ENCODE measurements at places on chromosomes 12 and 14. TPM values are rescaled to one million over a fixed set of nuclear protein-coding genes. Genes with fewer than 3 reads are reported as not detected.

LHX5 gene
- not detected for polyA plus RNA-seq

CDKN3 gene
- polyA plus RNA-seq = 20.2 TPM

C12orf54 gene
- 0.72 TPM for polyA plus RNA-seq

ADAMTS20 gene
- polyA plus RNA-seq = 0.72 TPM

RNASE7 gene
- 0.14 TPM for polyA plus RNA-seq

MFAP5 gene
- 89.8 TPM for polyA plus RNA-seq

MYF6 gene
- polyA plus RNA-seq = 119 TPM

RNU4-1 gene
- polyA plus RNA-seq = not detected

ERBB3 gene
- polyA plus RNA-seq = 212 TPM

NKX2-1 gene
- not detected for polyA plus RNA-seq

RBM19 gene
- polyA plus RNA-seq = 19.1 TPM

SERPINA4 gene
- not detected for polyA plus RNA-seq

MANSC4 gene
- polyA plus RNA-seq = not detected

PCED1B gene
- 0.72 TPM for polyA plus RNA-seq

KRT74 gene
- polyA plus RNA-seq = not detected

PDZRN4 gene
- 1.8 TPM for polyA plus RNA-seq

SLC38A4 gene
- 10.3 TPM for polyA plus RNA-seq

FOXG1 gene
- polyA plus RNA-seq = not detected

ARHGAP9 gene
- 8.3 TPM for polyA plus RNA-seq

MIPOL1 gene
- 4.9 TPM for polyA plus RNA-seq

WNT1 gene
- polyA plus RNA-seq = not detected

PLEKHD1 gene
- polyA plus RNA-seq = 0.62 TPM

PTGER2 gene
- 1.1 TPM for polyA plus RNA-seq

CPSF2 gene
- polyA plus RNA-seq = 39.1 TPM

GDF3 gene
- not detected for polyA plus RNA-seq

SPTB gene
- polyA plus RNA-seq = 215 TPM

AMN gene
- 0.59 TPM for polyA plus RNA-seq

OR4E2 gene
- not detected for polyA plus RNA-seq

TIMM9 gene
- 84.4 TPM for polyA plus RNA-seq

KRT75 gene
- not detected for polyA plus RNA-seq

NEK9 gene
- polyA plus RNA-seq = 90.4 TPM

TCL1A gene
- polyA plus RNA-seq = 1.8 TPM

MAP1LC3B2 gene
- polyA plus RNA-seq = 5.5 TPM
